Aorta (tissue), 5 donors: ENCODE measurements at places on chromosomes 16 and 17. TPM values are rescaled to one million over a fixed set of nuclear protein-coding genes. Genes with fewer than 3 reads are reported as not detected.

- peak; percentile 83 for DNase-seq
Measured at GRCh38 chr17:20073055-20073979, 64.2 kb downstream of the SPECC1 start.

DNA sequence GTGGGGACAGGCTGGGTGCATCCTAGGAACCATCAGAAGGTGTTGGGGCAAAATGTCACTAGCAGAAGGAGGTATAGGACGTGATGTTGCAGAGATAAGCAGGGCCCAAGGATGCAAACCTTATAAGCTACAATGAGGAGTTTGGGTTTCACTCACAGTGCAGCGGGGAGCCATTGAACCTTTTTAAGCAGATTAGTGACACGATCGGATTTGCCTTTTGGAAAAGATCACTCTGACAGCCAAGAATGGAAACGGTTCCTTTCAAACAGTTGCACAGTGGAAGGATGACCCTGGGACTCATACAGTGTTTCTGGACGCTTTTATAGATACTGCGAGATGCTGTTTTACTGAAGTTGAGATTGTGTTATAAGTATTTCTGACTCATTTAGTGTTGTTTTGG is 131.8 kb upstream of the CACNG3 start:
- no peak for DNase-seq

GRCh38 chr16:64408699-64409098 is 713.2 kb downstream of the CDH11 start:
- no peak for DNase-seq

- no peak for DNase-seq
Measured at GRCh38 chr17:60398227-60398959, 6.5 kb upstream of the USP32 start.

DNA sequence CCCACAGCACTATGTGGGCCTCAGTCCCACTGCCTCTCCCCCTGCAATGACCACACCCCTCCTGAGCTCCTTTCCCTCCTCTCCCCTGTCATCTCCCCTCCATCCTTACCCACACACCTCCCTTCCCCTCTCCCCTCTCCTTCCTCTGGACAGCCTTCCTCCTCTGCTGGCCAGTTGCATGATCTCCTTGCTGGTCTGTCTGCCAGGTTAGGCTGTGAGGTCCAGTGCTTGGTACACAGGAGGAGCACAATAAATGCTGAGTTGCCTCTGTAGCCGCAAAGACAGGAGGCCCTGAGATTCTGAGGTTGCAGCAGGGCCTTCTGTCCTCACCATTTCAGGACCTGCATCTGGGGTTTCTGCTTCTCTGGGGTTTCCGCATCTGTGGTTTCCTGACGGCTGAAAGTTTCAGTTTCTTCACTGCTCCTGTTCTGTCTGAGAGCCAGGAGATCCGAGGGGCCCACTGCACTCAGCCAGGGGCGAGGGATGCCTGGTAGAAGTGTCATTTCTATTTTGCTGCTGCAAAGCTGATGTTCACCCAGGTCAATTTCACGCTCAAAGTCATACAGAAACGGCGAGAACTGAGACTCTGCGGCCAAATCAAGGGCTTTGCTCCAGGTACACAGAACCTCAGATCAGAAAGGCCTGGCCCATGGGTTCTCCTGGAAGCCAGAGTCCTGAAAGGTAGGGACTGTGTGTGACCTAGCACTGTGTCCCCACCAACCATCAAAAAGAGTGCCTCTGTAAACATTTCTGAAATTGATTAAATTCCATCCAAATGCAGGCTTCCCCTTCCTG is 4.6 kb upstream of the SLC12A3 start:
- no peak for DNase-seq

DNA sequence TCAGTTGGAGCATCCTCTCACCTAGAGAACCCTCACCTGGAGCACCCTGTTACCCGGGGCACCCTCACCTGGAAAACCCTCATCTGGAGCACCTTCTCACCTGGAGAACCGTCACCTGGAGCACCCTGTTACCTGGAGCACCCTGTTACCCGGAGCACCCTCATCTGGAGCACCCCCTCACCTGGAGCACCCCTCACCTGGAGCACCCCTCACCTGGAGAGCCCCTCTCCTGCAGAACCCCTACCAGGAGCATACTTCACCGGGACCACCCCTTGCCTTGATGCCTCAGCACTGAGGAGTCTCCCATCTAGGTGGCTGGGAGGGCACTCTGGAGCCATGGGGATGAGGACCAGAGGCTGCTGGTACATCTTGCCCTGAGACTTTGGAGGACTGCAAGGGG is 3.4 kb upstream of the FBXL16 start:
- no peak for DNase-seq

DNA sequence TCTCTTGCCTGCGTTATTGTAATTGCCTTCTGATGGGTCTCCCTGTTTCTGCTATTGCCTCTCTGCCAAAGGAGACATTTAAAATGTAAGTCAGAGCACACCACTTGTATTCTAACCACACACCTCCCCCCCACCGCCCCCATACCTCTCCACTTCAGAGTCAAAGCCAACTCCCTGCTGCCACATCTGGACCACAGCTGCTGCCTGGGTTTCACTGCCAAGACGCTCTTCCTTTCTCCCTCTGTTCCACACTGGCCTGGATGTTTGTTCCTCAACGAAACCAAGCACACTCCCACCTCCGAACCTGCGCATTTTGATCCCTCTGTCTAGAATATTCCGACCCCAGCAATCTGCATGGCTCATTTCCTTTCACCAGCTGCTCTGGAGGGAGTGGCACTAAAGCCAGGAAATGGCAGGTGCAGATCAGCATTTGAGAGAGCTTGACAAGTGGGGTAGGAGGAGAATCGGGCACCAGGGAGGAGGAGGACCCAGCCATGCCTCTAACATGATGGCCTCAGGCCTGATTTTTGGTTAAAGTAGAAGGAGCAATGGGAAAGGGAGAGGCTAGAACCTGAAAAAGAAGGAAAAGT is 92.4 kb upstream of the HS3ST2 start:
- no peak for DNase-seq

- DNase-seq: no peak
Measured at GRCh38 chr17:58285422-58285810, 4.7 kb upstream of the MPO start.

DNA sequence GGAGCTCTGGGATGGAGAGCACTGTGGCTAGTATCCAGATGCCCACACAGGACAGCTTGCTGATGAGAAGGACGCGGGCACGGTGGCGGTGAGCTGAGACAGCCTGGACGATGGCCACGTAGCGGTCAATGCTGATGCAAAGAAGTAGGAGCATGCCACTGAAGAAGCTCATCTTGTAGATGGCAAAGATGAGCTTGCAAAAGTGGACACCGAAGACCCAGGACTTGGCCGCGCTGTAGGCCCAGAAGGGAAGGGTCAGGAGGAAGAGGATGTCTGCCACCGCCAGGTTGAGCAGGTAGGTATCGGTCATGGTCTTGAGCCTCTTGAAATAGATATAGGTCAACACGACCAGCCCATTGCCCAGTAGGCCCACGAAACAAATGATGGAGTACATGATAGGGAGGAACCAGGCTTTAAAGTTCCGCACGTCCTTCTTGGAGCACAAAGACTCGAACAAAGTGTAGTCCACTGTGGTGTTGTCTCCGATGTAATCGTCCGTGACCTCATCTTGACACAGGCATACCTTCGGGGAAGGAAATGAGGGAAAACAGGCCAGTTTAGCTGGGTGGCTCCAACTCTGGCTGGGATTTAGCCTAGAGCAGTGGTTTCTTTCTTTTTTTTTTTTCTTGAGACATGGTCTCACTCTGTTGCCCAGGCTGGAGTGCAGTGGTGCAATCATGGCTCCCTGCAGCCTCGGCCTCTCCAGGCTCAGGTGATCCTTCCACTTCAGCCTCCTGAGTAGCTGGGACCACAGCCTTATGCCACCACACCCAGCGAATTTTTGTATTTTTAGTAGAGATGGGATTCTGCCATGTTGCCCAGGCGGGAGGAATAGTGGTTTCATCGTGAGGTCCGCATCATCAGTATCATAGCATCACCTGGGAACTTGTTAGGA is 9.7 kb downstream of the CCR7 start:
- peak; percentile 58 for DNase-seq

DNA sequence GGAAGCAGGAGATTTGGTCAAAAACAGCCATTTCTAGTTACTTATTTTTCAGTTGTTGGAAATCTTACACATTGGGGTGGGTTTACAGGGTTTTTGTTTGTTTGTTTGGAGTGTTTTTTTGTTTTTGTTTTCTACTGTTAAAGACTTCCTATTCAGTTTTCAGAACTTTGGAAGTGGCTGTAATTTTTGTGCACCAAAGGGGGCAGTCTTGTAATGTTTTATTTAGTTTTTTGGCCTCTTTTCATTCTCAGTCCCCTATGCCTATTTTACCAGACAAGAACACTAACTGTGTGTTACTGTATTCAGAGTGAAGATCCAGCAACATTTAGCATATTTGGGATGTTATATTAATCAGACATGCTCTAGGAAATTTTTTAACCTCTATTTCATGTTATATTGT is 20.6 kb downstream of the TPPP3 start:
- no peak for DNase-seq

DNA sequence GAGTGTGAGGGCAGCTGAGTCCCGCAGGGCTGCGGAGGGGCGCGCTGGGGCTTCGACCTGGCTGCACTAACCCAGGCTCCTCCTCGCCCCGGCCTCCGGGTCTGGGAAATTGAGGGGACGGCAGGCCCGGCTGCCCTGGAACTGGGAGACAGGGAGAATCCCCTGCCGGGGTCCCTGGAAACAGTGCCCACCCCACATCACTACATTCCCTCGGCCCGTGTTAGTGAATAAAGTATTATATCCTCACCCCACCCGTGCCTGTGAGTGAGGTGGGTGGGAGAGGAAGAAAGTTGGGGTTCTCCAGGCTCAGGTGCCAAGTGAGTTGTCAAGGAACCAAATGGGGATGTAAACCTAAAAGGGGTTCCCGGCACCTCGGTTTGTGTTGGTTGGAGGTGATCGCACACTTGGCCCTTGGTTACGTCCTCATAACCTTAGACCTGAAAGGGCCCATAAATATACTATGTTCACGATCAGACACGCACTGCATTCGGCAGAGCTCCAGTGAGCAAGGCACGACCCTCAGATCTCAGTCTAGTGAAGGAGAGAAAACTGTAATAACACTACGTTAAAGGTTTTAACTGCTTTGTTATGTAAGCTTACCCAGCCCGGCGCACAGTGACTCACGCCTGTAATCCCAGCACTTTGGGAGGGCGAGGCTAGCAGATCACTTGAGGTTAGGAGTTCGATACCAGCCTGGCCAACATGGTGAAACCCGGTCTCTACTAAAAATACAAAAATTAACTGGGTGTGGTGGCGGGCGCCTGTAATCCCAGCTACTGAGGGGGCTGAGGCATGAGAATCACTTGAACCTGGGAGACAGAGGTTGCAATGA is 11.2 kb downstream of the ZNF771 start:
- no peak for DNase-seq

DNA sequence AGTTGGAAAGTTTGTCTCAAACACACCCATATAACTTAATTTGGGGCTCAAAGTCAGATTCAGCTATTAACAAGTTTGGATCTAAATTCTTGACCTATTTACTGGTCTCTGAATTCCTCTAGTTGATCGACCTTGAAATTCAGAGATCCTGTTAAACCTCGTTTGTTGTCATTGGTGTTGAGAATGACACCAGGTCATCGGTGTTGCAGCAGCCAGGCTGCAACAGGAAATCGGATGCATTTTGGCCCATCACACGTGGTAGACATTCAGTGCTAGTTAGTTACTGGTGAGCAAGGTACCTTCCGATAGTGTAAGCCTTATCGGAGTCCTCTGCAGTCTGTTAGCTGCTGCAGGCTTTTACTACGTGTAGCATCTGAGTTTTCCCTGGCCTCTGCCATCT is 82.3 kb downstream of the WWP2 start:
- DNase-seq: no peak

GRCh38 chr17:16215965-16216316 is 607 bp upstream of the NCOR1 start:
- no peak for DNase-seq

- DNase-seq: no peak
Measured at GRCh38 chr16:4894276-4895150, 42.4 kb downstream of the PPL start.

DNA sequence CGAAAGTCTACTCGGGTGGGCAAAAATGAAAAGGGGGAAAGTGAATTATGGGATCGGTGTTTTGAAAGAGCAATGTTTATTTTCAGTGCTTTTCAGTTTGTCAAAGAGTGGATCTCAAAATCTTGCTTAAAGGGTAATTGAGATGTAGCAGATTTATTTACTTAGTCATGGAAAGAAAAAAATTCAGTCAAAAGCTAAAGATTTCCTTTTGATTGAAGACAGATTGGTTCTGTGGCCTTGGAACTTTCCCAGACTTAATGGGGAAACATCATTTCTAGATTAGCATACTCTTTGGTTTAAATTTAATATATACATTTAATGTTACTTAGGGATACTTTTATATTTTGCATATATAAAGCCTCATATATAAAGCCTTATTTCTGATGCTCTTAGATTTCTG is 20.6 kb downstream of the PRKAR1A start:
- no peak for DNase-seq

DNA sequence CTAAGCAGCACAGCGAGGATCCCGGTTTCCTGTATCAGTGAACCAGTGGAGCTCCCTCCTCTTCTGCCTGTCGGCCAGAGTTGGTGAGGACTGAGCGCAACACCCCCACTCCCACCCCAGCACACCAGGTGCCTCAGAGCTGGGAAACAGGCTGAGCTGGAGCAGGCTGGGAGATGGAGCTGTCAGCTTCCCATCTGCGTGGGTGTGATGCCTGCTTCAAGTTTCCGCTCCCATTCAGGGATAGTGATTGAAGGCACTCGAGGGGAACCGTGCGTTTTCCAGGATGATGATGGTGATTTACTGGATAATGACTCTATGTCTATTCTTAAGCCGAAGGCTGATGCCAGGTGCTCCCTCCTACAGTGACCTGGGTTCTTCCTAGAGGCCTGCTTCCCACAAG is 144.5 kb downstream of the TMEM132E start:
- no peak for DNase-seq

- peak; percentile 16 for DNase-seq
Measured at GRCh38 chr17:50049636-50050035, 6.3 kb upstream of the ITGA3 start.

DNA sequence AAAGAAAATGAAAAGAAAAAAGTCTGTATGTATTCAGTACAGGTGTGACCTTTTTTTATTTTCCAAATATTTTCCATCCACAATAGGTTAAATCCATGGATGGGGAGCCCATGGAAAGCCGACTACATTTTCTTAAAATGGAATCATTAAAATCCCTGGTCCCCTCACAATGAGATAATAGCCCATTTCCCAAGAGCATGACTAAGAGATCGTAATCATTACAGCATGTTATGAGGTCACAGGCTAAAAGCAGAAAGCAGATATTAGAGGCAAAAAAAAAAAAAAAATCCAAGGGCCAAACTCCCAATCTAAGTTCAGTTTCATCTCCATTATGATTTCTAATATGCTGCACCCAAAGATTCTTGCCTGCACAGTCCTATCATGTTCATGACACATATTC is 44.7 kb downstream of the CYTH1 start:
- DNase-seq: no peak

Gene DNASE1L2
- 0.39 TPM for total RNA-seq

Gene CCL14
- total RNA-seq: 136 TPM

Gene LRRC37A2
- total RNA-seq: 11.1 TPM

Gene SLC39A11
- total RNA-seq: 31.8 TPM

Gene CES1
- total RNA-seq: 92.8 TPM

Gene TBC1D28
- total RNA-seq: not detected

Gene TSC2
- 146 TPM for total RNA-seq
